ENCODE measurements at places on chromosomes 3 and 15.

DNA sequence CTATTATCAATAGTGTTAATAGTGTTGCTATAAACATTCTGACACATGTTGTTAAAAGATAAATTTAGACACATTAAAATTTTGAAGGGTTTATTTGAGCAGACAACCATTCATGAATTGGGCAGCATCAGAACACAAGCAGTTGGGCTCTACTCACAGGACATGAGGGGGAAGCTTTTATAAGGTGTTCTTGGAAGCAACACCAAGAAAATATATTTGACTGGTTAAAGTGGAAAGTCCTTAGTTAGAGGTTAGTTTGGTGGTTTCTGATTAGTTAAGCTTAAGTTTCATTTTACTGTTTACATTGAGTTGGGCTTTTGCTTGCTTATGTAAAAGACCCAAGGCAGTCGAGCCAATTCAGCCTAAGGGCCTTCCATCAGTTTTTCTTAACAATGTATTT is 220.7 kb downstream of the CD47 start:
- DNase-seq, result no peak

- no peak for DNase-seq
These were observed 423.5 kb downstream of the OCA2 start for GRCh38 chr15:27675571-27675970.

- peak; percentile 21 for DNase-seq
These were observed 24.6 kb downstream of the EBLN2 start for GRCh38 chr3:73086071-73086494.

DNA sequence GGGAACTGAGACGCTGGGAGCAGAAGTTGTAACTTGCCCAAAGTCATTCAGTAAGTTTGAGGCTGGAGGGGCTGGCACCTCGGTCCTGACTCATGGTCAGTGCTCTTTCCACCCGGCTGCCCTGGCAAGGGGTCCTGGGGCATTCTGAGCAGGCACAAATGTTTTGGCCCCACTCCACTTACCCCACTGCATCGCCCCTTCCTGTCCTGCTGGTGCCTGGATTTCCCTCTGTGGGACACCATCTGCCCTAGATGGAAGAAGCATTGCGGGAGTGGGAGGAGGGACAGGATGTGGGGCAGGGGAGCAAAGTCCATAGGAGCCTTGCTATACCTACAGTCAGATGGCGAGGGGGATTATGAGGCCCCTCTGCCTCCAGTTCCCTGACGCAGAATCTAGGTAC is 4.5 kb downstream of the CORO2B start:
- no peak for DNase-seq

GRCh38 chr3:49512781-49513355 is 41.4 kb upstream of the BSN start:
- DNase-seq, result no peak

Measured in fibroblast of the conjunctiva (primary cell).